CD4-positive, alpha-beta T cell treated with Interleukin-17A for 4 hours (primary cell): ENCODE measurements at places on chromosomes 4 and X.
A peak's percentile ranks its signal among the peaks of the same experiment; 100 is the strongest.

- peak; percentile 22 for DNase-seq
Observed at GRCh38 chrX:150690126-150690525, 3.1 kb upstream of the MTMR1 start.

DNA sequence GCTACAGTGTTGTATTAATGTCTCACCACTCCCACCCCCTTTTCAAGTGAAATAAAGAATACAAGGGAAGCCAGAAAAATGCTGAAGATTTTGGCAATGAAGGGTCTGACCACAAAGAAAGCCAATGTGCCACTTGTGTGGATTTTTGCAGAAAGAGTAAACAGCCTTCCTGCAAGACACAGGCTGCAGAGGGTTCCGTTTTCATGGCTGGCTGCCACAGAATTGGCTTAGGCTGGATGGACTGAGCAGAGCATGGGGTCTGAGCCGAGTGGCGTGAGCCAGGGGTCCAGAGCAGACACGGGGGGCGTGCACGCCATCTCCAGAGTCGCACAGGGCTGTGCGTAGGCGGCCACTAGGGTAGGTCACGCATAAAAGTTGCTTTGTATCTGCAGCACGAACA, 69.2 kb downstream of the MTNR1A start:
- DNase-seq = no peak

GRCh38 chr4:20868108-20868507, 167.8 kb downstream of the PACRGL start:
- DNase-seq = no peak

GRCh38 chrX:51641421-51642021, 22.8 kb upstream of the CENPVL3 start:
- DNase-seq = peak; percentile 3

DNA sequence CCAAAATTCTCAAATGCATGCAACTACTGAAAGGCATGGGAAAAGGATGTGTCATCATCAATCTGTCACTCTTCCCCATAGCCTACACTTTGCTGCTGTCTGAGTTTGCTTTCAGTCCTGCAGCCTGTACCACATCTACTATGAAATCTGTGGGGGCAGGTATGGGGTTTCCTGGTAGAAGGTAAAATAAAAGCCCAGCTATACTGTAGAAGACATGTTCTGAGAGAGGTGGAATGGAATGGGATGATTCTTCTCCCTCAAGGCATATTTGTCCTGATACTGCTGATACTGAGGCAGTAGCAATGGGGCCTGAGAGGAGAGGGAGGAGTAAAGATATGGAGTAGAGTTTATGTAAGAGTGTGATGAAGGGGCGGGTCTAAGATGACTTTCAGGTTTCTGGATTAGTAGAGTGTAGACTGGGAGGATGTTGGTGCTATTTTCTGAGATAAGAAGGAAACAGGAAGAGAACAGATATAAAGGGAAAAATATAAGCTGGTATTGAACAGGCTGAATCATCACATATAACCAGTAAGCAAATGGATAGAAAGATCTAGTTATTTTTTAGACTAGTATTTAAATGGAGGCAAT, 38.7 kb upstream of the GYPA start:
- no peak for DNase-seq

GRCh38 chrX:85244450-85245211, 840 bp downstream of the ZNF711 start:
- peak; percentile 9 for DNase-seq

DNA sequence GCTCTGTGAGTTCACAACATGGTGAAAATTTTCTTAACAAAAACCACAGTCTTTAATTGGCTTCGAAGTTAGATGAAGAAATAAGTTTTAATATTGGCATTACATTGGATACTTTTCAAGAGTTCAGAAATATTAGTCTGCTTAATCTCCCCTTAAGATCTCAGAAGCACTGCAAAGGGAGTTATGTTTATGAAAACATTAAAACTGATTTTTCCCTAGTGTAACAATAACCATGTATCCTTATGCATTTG, 1.5 kb downstream of the SETD7 start:
- DNase-seq = no peak

GRCh38 chr4:76923619-76924357, 25.8 kb upstream of the SEPTIN11 start:
- no peak for DNase-seq

DNA sequence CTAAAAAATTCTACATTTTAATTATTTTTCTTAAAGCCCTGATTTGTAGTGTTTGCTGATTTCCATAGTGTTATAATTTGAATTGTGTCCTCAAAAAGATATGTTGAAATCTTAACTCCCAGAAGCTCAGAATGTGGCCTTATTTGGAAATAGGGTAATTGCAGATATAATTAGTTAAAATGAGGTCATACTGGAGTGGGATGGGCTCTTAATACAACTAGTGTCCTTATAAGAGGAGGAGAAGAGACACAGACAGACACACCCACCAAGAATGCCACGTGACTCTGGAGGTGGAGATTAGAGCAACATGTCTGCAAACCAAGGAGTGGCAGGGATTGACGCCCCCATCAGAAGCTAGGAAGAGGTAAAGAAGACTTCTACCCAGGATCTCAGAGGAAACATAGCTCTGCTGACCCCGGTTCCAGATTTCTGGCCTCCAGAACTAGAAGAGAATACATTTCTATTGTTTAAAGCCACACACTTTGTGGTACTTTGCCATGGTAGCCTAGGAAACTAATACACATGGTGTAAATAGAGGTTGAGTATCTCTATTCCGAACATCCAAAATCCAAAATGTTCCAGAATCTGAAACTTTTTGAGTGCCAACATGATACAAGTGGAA, 70.5 kb upstream of the IRF2 start:
- no peak for DNase-seq

DNA sequence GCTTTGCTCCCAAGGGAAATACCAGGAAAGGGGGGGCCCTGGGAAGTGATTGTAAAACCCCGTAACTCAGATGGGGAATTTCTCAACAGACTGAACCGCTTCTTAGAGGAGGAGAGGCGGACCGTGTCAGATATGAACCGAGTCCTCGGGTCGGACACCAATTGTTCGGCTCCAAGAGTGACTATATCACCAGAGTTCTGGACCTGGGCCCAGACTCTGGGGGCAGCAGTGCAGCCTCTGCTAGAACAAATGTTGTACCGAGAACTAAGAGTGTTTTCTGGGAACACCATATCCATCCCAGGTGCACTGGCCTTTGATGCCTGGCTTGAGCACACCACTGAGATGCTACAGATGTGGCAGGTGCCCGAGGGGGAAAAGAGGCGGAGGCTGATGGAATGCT, 1.0 kb downstream of the PNMA3 start:
- no peak for DNase-seq

DNA sequence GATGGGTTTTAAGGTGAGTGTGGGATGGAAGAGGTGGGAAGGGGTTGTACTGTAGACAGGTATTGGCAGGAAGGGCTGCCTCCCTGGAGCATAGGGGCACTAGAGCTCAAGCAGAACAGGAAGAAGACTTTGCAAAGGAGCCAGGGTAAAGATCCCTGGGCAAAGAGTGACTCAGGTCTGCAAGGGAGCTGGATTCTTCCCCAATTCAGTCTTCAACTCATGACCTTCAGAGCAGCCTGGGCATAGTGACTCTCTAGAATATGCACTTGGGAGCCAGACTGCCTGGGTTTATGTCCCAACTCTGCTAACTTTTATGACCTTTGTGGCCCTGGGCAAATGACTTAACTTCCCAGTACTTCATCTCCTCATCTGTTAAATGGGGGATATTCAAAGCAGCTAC, 4.0 kb downstream of the LONRF3 start:
- no peak for DNase-seq

DNA sequence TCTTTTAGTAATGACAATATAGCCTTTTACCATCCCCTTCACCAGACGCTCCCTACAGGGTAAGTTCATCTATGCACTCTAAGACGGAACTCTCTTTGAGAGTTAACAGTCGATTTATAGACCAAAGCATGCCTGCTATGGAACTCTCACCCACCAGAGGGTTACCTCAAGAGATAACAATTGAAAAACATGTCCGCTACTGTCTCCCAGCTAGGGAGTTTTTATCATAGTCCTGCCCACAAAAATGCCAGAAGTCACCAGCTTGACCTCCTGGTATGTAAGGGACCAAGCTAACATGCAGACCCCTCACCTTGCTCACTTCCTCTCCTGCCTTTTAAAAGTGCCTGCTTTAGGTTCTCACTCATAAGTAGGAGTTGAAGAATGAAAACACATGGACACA, 16.7 kb upstream of the YTHDC1 start:
- no peak for DNase-seq

DNA sequence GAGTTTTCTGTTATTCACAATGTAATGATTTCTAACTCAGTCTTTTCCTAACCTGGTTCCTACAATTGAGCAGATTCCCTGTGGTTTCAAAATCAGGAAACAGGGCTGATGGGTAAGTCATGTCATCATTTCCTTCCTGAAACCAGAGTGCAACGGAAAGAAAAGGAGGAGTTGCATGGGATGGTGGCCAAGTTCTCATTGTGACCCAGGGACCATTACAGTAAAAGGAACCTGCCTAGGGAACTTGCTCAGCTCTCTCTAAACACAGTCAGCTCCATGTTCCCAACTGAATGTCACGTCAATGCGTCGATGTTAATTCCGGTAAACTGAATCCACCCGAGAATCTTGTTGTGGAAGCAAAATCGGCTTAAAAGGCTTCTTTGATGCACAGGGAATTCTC, 51.2 kb downstream of the LGI2 start:
- no peak for DNase-seq

- no peak for DNase-seq
Observed at GRCh38 chrX:123993326-123993725, 31.8 kb downstream of the STAG2 start.

GRCh38 chr4:118018381-118019145, 15.7 kb upstream of the NDST3 start:
- no peak for DNase-seq

DNA sequence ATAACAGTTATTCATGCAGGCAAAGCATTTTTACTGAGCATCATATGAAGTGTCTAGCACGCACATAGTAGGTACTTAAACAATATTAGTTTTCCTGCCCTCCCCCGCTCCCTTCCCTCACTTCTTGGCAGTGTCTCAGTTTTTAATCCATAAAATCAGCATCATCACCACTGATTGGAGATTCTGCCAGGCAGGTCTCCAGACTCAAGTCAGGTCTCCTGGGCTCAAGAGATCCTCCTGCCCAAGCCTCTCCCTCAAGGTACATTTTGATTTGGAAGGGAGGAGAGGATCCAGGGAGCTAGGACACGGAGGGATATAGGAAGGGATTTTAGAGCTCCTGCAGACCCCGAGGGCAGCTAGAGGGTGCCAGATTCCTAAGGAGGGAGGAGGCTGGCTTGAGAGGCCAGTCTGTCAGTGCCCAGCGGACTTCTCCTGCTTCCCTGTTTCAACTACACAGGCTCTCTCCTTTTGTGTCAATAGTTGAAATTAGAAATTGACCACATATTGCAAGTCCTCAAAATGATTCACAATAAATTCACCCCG, 4.4 kb upstream of the FAT1 start:
- DNase-seq = no peak

- DNase-seq = peak; percentile 81
Observed at GRCh38 chr4:1009542-1010394, 1.7 kb upstream of the FGFRL1 start.

GRCh38 chr4:4858527-4859324, 739 bp upstream of the MSX1 start:
- no peak for DNase-seq

- DNase-seq = no peak
Observed at GRCh38 chr4:15294202-15294601, 133.6 kb upstream of the C1QTNF7 start.

DNA sequence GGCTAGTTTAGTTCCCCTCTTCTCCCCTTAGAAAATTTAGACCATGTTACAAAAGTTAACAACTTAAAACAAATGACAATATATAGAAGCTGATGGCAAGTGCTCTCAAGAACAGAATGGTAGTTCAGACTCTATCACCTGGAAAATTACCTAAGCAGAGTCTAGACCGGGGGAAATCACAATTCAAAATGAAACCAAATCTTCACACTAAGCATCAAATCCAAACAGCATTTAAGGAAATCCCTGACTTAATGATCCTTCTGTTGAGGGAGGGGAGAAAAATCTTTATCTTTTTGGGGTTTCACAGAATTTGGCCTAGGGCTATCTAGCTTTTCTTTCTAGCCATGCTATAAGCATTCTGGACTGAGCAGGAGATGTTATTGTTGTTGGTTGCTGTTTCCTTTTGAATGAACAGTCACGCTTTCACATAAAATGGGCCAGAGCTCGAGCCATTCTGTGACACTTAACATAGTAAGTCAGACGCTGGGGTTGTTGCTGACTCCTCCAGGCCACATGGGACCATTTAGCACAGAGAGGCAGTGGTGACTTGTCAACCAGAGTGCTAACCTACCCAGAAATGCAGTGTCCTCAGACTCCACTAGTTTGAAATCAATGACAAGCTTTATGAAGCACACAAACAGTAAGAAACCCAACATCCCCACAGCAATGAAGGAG, 16.0 kb upstream of the LSM6 start:
- no peak for DNase-seq

GRCh38 chr4:22672519-22672918, 20.2 kb upstream of the GBA3 start:
- no peak for DNase-seq

DNA sequence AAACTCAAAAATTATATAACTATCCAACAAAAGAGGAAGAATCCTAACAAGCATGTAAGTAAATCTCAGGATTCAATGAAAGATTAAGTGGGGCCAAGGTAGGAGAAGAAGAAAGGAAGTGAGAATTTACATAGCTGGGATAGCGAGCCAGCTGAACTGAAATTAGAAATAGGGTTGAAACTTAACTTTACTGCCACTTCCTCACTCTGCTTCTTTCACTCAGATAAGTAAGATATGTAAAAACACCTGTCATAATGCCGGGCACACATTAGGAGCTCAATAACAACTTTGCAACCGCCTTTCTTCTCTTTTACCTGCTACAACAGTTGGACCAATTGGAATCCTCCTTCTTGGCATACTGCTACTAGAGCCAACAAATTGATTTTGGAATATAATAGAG, 129.4 kb downstream of the CNKSR2 start:
- no peak for DNase-seq

DNA sequence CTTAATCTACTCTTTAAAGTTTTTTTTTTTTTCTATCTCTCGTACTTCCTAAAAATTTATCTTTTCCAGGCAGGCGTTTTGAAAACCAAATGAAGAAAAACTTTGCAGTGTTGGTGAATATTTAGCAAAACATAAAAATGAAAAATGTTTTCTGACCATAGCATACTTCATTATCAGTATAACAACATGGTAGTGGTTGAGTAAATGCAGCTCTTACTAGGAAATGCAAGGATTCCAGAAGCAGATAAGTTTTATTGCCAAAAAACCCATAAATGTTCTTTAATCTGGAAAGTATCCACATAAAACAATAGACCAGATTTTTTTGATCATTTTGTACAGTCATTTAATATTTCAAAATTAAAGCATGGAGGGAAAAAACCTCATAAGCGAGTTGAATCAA, 136.9 kb upstream of the GUCY1A1 start:
- no peak for DNase-seq

GRCh38 chr4:84800256-84800655, 166.2 kb downstream of the WDFY3 start:
- no peak for DNase-seq

GRCh38 chrX:7570432-7571029, 272.4 kb upstream of the VCX start:
- no peak for DNase-seq

DNA sequence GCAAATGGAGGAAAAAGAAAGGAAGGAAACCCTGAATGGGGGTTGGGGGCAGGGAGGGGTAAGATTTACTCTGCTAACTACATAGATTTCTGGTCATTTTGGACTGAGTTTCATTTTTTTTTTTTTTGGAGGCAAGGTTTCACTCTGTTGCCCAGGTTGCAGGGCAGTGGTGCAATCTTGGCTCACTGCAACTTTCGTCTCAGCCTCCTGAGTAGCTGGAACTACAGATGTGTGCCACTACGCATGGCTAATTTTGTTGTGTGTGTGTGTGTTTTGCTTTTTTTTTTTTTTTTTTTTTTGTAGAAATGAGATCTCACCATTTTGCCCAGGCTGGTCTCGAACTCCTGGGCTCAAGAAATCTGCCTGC, 223.5 kb downstream of the APBB2 start:
- no peak for DNase-seq
